ENCODE measurements at places on chromosomes 13 and 19. TPM values are rescaled to one million over a fixed set of nuclear protein-coding genes. Genes with fewer than 3 reads are reported as not detected.

SAE1 gene
- total RNA-seq, result 209 TPM

CDC42EP5 gene
- 27.1 TPM for total RNA-seq

CD37 gene
- not detected for total RNA-seq

LYPD3 gene
- not detected for total RNA-seq

ATP4A gene
- not detected for total RNA-seq

CYP2A7 gene
- total RNA-seq, result not detected

TMEM143 gene
- total RNA-seq, result 5.0 TPM

SHD gene
- total RNA-seq, result not detected

RETN gene
- not detected for total RNA-seq

CACNG7 gene
- 0.22 TPM for total RNA-seq

PSG2 gene
- total RNA-seq, result not detected

FBXO27 gene
- total RNA-seq, result 1.7 TPM

ZNF492 gene
- 0.27 TPM for total RNA-seq

CCDC169 gene
- total RNA-seq, result 6.8 TPM

BBC3 gene
- 10.6 TPM for total RNA-seq

HOMER3 gene
- total RNA-seq, result 61.0 TPM

DUS3L gene
- 28.7 TPM for total RNA-seq

LMTK3 gene
- total RNA-seq, result 0.22 TPM

ONECUT3 gene
- not detected for total RNA-seq

LSM7 gene
- total RNA-seq, result 145 TPM

ICAM5 gene
- 0.29 TPM for total RNA-seq
